CD4-positive, alpha-beta T cell treated with Interleukin-6 at 100 ng/mL for 8 hours (primary cell): ENCODE measurements at places on chromosomes 6 and 20.

- DNase-seq: no peak
These were observed 66.4 kb downstream of the RPP40 start for GRCh38 chr6:4937414-4937813.

GRCh38 chr20:36275441-36276189, 30.5 kb upstream of the DLGAP4 start:
- DNase-seq: no peak

DNA sequence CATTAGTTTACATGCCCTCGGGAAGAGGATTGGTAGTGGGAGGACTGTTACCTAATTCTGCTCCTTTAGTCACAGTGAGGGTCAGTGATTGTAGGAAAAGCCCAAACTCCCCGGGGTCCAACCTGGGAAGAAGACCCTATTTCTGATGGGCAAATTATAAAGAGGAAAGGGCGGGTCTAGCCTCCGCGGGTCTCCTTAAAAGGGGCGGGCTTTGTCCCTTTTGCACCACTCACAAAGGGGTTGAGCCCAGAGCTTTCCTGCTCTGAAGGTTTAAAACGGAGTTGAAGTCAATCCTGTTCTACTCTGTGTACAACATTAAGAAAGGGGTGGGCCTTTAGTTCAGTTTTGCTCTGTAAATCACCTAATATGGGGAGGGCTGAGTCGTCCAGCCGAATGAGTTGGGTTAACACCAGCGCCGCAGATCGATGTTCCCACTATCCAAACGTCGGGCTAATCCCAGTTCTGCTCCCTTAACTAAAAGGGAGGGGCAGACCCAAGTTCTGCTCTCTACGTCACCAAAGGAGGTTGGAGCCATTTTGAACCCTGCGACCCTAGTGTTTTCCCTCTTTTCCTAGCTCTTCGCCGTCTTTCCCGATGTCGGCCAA, 920 bp upstream of the RNF5 start:
- DNase-seq: peak; percentile 47

DNA sequence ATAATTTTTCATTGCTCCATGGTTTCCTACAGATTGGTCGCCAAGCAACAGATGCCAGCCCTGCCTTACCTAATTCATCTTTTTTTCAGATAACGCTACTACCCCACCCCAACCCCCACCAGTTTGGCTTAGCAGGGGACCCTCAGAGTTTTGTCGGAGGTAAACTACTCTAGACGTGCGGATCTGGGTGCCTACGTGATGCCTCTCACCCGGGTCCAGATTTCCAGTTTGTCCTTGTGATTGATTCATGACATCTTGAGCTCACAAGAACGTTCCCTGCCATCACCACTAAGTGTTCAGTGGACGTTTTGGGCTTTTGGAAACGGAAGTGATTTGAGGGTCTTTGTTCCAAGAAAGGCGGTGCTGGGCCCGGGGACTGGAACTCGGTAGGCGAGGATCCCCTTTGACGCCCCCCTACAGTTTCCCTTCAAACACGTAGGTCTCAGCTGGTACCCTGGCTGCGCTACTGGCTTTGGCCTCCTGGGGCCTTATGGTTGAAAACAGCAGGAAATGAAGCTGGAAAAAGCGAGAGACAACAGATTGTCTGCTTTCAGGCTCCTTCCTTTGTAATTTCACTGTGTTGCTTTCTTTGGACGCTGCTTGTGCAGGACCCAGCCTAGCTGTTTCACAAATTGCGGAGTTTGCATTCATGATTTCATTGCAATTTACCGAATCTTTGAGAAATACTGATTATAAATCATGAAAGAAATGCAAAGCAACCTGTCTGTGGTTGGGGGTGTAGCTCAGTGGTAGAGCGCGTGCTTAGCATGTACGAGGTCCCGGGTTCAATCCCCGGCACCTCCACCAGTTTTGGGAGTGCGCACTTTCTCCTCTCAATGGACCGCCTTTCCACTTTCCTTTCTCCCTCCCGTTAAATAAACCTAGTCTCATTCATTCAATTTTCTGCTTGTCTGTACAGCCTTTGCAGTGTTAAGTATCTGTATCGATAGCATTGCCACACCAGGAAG, 81.0 kb downstream of the GPX5 start:
- DNase-seq: peak; percentile 1

GRCh38 chr20:60584221-60584620, 626.0 kb downstream of the CDH26 start:
- DNase-seq: no peak

- DNase-seq: no peak
These were observed 124.0 kb downstream of the OGFRL1 start for GRCh38 chr6:71412559-71413140.

DNA sequence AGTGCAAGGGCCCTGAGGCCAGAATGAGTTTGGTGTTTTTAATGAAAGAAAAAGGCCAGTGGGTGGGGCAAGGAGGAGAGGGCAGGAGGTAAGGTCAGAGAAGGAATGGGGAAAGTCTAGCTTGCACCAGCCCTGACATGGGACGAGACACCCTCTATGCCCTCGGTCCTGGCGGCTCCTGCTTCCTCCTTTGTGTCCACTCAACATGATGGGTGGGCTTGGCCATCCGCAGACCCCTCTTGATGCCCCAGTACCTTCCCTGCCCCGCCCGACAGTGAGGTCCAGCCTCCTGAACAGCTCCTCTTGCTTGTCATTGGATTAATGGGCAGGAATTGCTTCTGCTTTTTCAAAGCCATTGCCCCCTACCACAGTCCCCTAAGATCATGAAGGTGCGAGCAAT, 33.6 kb upstream of the ANGPT4 start:
- DNase-seq: no peak

- DNase-seq: no peak
These were observed 28.6 kb downstream of the XPO5 start for GRCh38 chr6:43547222-43547621.

- no peak for DNase-seq
These were observed 130.0 kb downstream of the FOXC1 start for GRCh38 chr6:1739680-1740079.

- no peak for DNase-seq
These were observed 12.8 kb downstream of the RBCK1 start for GRCh38 chr20:420721-421574.

- DNase-seq: no peak
These were observed 255.7 kb upstream of the SUPT3H start for GRCh38 chr6:45633272-45633908.

- DNase-seq: no peak
These were observed 236.3 kb downstream of the EPHA7 start for GRCh38 chr6:93182938-93183479.

DNA sequence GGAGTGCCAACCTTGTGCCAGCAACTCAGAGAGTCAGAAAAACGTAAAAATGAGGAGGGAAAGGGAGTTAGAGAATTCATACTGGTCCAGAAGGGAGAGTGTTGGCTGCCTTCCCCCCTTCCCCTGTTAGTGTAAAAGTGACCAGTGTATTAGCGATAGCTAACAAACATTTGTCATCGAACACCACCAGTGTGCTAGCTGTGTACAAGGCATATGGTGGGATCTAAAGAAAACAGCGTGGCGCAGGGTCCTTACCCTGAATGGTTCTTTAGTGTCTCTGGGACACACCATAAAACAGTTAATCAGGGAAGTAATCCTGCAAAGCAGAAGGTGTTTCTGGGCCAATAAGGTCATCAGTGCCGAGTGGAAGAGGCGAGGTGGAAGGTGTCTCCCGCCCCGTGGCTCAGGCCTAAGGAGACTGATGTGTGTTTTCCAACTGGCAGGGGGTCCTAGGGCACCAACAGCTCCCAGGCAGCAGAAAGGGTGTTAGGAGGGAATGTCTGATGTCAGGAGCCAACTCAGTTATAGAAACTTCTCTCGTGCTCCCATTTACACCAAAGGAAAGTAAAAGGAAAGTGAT, 91.9 kb downstream of the TCP11 start:
- DNase-seq: no peak

- no peak for DNase-seq
These were observed 610 bp downstream of the CASP8AP2 start for GRCh38 chr6:89830170-89830809.

GRCh38 chr6:8733879-8734278, 298.5 kb upstream of the SLC35B3 start:
- no peak for DNase-seq

GRCh38 chr6:73728548-73729205, 32.7 kb downstream of the CD109 start:
- no peak for DNase-seq

DNA sequence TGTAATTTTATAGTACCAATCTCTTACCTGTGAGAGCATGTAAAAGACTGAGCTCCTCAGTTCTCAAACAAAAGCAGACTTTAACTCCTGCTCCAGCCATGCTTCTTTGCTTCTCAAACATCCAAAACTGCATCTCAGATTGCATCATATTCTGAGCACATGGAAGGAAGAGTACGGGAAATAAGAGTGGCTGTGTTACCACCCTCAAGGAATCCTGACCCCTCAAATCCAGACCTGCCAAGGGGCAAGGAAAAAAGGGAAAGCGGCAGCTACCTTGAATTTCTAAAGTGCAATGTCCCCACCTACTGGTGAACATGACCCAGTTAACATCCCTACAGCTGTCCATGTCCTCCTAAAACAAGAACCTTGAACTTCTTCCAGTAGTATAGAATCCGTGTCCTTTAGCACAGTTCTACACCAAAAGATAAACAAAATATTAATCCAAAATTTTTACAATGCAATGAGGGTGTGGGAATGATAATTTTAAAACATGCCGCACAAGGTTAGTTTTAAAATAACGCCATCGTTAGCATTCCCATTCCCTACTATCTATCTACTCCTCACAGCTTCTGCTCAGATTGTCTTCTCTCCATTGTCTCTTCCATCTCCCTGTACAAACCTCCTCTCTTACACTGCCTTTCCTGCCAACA, 34.1 kb upstream of the HLA-DQB1 start:
- peak; percentile 42 for DNase-seq

- peak; percentile 30 for DNase-seq
These were observed 109.1 kb downstream of the SASH1 start for GRCh38 chr6:148451690-148452089.

GRCh38 chr6:116528133-116528532, 16.7 kb downstream of the CALHM5 start:
- no peak for DNase-seq

DNA sequence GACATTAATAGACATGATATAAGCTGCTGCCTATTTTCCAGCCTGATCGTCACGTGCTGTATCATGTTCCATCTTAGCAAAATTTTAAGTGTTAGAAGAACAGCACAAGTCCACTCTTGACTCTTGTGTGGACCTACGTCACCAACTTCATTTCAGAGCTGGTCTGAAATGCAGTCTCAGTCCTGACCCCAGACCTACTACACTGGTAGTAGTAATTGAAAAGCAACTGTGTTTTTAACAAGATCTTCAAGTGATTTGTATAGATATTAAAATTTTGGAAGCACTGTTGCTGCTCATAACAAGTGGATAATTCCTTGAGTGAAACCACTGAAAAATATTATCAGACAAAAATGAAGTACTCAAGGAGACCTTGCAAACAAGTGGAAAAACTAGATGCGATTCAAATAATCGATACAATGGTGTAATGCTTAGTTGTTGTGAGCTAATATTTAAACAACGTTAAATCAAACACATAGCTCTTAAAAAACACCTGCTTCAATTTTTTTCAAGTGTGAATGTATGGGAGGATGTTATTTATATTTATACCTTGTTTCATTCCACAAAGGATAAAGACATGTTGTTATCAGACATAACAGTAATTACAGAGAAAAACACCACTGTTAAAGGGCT, 110.9 kb upstream of the JAG1 start:
- DNase-seq: no peak

DNA sequence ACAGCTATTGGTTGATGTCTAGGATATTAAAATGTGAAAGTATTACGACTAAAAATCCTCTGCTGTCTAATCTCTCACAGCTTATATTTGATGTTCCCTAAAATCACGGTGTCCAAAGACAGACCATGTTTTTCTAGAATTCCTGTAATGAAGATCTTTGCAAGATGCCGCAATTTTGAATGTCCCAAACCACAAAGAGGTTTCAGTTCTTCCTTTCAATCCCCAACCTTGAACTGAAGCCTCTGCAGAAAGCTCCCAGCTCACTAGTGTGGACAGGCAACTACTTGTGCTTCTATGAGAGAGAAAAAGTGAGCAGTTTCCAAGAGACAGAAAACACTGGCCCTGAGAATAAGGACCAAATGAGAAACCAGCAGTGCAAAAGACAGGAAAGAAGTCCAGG, 370.1 kb downstream of the FOXA2 start:
- DNase-seq: no peak

DNA sequence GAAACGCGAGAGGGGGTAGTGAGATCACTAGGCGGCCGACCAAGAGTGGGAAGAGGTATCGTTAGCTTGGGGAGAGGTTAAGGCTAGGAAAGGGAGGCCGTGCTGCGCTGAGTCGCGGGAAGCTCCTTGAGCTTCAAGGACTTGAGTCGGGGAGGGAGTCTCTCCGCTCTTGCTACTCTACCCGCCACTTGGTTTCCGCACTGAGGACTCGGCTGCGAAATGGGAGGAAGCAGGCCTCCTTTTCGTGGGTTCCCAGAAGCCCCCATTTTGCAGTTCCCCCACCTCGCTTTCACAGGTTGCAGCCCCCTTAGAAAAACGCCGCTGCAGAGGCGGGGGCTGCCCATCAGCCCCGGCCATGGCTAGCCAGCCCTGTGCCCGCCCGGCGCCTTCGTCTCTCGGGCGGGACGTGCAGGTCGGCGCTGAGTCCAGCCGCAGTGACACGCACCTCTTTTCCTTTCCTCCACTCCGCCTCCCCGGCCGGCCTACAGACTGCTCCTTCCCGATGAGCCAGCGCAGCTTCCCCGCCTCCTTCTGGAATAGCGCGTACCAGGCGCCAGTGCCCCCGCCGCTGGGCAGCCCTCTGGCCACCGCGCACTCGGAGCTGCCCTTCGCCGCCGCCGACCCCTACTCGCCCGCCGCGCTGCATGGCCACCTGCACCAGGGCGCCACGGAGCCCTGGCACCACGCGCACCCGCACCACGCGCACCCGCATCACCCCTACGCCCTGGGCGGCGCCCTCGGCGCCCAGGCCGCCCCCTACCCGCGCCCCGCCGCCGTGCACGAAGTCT, 4.9 kb downstream of the VGLL2 start:
- DNase-seq: no peak

- DNase-seq: no peak
These were observed 205.9 kb downstream of the HACE1 start for GRCh38 chr6:104653781-104654180.
